Stimulated activated CD8-positive, alpha-beta memory T cell treated with anti-CD3 and anti-CD28 coated beads, Interleukin-15, amount 100 ng/mL, for 24 hours (primary cell): ENCODE measurements at places on chromosomes 7 and 10.

- DNase-seq = no peak
These were observed 719.5 kb downstream of the LRMDA start for GRCh38 chr10:76150876-76151288.

DNA sequence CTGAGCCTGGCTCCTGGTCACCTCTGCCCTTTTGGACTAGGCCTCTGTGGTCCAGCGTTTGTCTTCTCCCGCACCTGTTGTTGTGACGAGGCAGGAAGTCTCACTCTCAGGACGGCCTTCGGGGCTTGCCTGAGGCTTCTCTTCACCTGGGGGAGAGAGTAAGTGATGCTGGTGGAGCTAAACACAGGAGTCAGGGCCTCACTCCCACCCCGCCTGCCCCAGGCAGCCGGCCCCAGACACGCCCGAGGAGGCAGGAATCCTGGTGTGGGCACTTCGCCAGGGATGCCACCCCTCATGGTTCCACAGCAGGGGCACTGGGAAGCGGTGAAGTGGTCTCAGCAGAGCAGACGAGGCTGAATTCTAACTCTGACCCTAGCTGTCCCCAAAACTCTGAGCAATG, 42.4 kb downstream of the IL2RA start:
- no peak for DNase-seq

- DNase-seq = no peak
These were observed 11.2 kb downstream of the CTBP2 start for GRCh38 chr10:125149036-125149679.

GRCh38 chr7:50620433-50620832, 55.2 kb upstream of the DDC start:
- no peak for DNase-seq

DNA sequence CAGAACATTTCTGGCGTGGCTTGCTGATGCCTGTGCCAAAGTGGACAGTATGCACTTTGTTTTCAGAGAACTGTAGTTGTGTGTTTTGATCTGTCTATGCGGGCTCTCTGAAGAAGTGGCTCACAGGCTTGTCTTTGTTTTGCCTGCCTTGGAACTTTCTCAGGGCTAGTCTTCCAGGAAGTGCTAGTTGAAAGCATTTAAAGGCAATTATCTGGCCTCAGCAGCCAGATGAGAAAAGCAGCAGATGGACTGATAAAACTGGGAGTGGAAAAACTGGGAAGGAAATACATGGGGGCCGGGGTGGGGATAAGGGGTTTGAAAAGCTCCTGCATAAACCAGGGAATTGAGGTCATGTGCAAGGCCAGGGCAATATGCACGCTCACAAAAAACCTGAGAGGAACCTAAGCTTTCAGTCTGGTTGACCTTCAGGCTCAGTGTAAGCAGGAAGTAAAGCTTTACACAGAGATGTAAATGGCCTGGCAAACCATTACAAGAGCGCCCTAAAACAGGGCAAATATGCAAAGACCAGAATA, 94.5 kb downstream of the ZNF33B start:
- no peak for DNase-seq

- no peak for DNase-seq
These were observed 254.3 kb upstream of the CACNA2D1 start for GRCh38 chr7:82697897-82698296.

DNA sequence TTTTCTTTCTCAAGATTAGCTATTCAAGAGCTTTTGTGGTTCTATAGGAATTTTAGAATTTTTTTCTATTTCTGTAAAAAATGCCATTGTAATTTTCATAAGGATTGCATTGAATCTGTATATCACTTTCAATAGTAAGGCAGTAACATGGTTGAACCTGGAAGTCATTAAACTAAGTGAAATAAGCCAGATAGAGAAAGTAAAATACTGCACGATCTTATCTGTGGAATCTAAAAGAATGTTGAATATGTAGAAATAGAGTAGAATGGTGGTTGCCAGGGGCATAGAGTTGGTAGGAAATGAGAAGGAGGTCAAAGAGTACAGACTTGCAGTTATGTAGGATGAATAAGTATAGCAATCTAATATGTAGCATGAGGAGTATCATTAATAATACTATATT, 1073.5 kb upstream of the LRRN3 start:
- DNase-seq = no peak

GRCh38 chr7:124443762-124444161, 321.8 kb downstream of the GPR37 start:
- no peak for DNase-seq

- DNase-seq = no peak
These were observed 177.3 kb upstream of the TNS3 start for GRCh38 chr7:47759056-47759706.

- DNase-seq = no peak
These were observed 1142.9 kb downstream of the SORCS3 start for GRCh38 chr10:105783936-105784483.

DNA sequence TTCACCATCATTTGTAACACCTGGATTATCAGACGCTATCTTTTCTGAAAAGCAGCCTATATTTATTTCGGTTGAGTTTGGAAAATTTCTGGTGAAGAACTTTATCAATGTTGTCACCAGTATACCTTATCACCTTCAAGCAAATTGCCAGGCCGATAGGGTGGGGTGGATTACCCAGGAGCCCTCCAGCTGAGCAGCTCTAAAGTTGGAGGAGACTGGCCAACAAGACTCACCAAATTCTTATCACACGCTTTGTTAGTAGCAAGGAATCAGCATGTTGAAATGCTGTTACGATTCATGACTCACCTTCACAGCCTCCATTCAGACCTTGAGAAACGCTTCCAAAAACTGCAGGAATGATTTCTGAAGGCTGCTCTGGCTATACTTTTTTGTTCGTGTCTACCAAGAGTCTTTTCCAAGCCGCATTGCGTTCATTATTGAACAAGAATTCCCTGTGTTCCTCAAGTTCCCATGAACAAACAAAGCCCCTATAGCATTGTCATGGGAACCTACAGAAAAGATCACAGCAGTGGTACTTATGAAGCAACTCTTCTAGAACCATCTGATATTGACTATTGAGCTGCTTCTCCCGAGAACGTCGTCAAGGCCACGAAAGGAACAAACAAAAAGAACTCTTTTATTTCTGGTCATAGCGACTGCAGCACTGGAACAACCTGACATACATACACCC, 291.4 kb downstream of the SFMBT2 start:
- no peak for DNase-seq

DNA sequence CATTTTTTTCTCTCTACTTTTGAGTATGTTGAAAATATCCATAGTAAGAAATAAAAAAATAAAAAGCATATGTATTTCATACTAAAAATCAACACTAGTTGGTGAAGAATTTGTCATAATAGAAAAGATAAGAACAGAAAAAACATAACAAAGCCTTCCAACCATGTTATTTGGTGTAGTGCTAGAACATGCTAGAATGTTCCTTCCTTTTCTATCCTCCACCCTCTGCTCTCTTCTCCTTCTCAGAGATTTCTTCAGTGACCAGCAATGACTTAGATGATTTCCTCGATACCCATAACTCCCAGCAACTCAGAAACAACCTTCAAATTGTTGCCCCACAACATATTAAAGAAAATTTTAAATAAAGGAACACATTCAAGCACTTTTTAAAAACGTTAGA, 2.6 kb downstream of the ZC3HAV1 start:
- DNase-seq = no peak
